ENCODE measurements at places on chromosomes 7 and 10.

DNA sequence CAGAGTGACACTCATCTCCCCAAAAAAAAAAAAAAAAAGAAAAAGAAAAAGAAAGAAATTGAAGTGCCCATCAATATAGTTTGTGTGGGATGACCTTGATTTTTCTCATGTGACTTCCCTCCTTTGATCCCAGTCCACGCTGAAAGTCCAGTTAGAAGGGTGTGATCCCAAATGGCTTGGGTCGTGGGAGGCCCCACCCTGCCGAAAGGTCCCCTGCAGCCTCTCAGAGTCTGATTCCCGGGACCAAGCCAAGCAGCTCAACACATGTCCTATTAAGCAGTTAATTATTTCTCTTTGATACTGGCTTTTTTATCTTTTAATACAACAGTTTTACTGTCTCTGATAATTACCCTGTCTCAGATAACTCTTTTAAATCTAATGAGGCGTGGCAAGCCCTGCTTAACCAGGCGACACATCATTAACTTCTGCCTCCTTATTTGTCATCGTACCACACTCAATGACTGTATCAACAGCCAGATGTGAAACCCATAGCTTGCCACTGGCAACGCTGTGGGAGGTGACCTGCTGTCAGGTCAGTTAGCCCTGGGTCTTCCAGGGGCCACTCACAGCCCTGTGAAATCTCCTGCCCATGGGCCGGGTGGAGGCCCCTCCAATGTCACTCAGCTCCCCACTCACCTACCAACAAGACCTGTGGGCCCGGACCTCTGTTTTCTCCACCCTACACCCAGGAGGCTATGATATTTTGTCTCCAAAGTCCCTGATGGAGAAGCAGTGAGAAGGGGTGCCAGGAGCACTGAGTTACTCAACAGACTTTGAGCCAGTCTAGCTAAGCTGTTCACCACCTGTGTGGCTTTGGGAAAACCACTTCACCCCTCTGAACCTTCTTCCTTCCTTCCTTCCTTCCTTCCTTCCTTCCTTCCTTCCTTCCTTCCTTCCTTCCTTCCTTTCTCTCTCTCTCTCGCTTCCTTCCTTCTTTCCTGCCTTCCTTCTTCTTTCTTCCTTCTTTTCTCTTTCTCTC is 110.0 kb upstream of the SFMBT2 start:
- no peak for DNase-seq

GRCh38 chr7:88212918-88213317 is 6.9 kb downstream of the SRI start:
- DNase-seq = no peak

- DNase-seq = no peak
These were observed 169.3 kb downstream of the ADRA2A start for GRCh38 chr10:111246136-111246535.

- no peak for DNase-seq
These were observed 53.8 kb upstream of the ITGB8 start for GRCh38 chr7:20276705-20277472.

DNA sequence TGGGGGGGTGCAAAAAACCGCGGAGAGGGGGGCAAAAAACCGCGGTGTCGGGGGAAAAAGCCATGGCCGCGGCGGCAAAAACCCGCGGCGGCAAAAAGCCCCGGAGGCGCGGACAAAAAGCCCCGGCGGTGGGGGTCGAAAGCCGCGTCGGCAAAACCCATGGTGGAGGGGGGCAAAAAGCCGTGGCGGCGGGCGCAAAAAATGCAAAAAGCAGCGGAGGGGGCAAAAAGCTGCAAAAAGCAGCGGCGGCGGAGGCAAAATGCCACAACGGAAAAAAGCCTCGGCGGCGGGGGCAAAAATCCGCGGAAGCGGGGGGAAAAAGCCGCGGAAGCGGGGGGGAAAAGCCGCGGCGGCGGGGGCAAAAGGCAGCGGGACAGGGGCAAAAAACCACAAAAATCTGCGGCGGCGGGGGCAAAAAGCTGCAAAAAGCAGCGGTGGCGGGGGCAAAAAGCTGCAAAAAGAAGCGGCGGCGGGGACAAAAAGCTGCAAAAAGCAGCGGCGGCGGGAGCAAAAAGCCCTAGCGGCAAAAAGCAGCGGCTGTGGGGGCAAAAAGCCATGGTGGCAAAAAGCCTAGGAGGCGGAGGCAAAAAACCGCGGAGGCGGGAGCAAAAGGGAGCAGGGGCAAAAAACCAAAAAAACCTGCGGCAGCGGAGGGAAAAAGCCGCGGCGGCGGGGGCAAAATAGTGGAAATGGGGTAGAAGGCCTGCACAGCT is 418.9 kb downstream of the ZNF716 start:
- peak; percentile 37 for DNase-seq

DNA sequence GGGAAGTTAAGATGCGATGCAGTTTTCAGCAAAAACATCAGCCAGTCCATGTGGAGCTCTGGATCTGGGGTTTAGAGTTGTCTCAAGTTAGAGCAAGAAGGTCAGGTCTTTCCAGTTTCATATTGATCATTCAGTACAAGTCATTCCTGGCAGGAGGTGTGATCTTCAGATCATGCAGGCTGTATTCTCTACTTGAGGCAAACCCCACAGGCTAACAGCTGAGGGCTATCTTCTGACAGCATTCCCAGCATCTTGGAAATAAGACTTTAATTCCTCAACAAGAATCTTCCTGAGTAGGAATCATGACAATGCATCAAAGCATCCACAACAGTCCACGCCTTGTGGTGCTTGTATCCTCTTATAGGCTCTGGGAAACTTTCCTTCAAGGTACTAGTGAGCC is 94.9 kb upstream of the ZNF438 start:
- no peak for DNase-seq

- no peak for DNase-seq
These were observed 8.1 kb downstream of the MXI1 start for GRCh38 chr10:110215286-110216170.

DNA sequence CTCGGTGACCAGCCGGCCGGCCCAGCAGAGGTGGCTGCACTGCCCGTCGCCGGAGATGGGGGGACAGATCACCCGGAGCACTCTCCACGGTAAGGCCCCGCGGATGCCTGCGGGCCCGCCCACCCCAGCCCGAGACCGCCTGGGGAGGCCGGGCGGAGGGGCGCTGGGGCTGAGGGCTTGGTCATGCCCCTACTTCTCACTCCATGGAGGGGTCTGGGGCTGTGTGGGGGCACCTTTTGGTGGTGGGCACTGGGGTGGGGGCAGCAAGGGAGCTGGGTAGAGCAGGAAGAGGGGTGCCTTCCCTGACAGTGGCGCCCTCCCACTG is 61.8 kb downstream of the NEURL1 start:
- no peak for DNase-seq

- DNase-seq = no peak
These were observed 430.9 kb downstream of the ACTR3B start for GRCh38 chr7:153190452-153190851.

DNA sequence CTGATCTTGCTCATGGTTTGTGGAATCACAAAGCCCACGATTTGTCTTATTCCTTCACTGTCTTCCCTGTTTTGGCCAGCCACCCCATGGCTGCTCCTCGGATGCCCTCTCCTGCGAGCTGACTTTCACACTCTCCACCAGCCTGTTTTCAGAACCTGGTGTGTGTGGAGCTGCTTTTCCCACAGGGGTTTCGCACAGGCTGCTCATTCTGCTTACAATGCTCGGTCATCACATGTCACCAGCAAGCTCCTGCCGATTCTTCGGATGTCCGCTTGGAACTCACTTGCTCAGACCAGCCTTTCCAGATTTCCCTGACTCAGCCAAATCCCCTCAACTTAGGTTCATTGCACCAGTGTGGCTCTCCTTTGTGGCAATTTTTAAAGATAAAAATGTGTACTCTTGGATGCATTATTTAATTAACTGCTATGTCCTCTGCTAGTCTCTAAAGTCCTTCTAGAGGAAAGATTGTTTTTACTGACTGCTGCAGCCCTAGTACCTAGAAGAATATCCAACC is 1018.6 kb upstream of the LRRTM3 start:
- DNase-seq = no peak

GRCh38 chr10:125375210-125375609 is 214.8 kb upstream of the CTBP2 start:
- no peak for DNase-seq

- no peak for DNase-seq
These were observed 3.9 kb upstream of the COL17A1 start for GRCh38 chr10:104089621-104090020.

DNA sequence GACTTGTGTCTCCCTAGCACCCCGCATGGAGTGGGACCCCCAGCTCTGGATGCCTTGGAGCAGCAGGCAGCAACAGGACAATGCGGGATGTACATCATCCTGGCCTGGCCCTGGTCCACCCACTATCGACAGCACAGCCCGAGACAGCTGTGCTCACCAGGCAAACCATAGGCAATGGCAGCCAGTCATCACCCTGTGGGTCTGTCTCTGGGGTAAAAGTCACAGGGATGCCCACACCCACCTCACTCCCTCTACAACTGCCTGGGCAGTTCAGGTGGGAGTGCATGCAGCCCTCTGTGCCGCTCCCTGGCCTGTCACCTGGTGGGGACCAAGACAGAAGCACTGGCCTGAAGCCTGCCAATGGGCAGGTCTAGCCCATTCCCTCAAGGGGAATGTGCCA is 147.8 kb downstream of the GRID1 start:
- DNase-seq = no peak

DNA sequence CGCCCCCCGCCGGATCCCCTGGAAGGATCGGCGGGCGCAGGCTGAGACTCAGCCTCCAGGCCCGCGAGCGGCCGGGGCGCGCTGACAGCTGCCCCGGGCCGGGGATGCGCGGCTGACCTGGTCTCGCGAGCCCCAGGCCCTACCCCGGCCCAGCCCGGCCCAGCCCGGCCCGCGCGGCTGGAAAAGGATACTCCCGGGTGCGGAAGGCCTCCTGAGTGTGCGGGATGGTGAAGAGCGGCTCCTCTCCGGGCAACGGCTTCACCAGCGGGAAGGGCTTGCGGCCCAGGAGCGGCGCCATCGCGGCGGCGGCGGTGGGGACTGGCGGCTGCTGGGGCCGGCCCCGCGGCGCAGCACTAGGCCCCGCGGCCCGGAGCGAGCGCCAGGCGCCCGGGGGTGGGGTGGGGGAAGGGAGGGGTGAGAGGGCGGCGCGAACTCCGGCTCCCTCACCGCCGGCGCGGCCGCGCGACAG is 423 bp downstream of the BAZ1B start:
- no peak for DNase-seq

- no peak for DNase-seq
These were observed 41.8 kb downstream of the JCAD start for GRCh38 chr10:30017556-30017955.

DNA sequence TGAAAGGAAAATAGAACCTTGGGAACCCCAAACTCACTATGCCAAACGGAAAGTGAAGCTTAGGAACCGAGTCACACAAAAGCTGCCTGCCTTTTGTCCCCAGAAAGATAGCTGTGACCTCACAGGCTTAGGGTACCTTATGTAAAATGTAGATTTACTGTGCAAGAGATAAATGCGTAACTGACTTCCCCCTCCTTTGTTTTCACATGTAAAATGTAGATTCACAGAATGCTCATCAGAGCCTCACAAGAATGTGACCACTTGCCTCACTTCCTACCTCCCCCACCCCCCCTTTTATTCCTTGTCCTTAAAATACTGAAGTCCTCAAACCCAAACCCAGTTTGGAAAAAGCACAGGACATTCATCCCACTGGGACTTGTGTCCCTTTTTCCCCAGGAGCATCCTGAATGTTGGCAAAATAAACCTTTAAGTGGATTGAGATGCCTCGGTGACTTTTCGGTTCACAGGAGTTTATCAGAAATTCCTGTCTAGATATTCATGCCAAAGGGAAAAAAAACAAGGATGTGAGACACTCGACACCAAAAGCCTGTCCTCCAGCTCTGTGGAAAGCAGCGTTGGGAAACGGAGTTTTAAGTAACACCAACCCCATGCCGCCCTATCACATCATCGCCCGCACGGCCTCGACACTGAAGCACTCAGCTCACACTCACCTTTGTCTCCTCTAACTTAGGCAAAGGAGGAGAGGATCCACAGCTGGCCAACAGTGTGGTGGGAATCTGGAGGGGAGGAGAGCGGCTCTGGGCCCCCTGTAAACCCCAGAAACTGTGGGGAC is 45.9 kb downstream of the SVIL start:
- DNase-seq = no peak

DNA sequence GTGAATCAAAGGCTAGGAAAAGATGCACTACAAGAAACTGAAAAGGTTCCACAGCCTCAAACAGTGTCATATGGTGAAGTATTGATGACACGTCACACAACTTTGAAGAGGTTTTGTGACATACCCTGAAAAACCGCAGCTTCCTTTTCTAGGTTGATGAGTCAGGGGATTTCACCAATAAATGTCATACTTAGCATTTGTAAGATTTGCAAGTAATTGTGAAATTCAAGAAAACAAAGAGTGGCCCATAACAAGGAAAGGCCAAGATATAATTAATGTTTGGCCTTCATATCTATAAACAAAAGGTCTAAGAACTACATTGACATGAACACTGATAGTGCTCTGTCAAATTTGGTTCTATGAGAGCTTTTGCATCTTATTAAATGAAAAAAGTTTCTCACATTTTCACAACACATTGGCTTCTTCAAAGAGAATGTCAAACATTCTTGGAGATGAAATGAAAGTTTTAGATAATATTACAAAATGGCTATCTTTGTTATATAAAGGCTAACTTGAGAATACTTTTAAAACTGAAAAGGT is 62.0 kb upstream of the NAMPT start:
- no peak for DNase-seq

GRCh38 chr7:132735476-132735875 is 159.2 kb upstream of the PLXNA4 start:
- no peak for DNase-seq

DNA sequence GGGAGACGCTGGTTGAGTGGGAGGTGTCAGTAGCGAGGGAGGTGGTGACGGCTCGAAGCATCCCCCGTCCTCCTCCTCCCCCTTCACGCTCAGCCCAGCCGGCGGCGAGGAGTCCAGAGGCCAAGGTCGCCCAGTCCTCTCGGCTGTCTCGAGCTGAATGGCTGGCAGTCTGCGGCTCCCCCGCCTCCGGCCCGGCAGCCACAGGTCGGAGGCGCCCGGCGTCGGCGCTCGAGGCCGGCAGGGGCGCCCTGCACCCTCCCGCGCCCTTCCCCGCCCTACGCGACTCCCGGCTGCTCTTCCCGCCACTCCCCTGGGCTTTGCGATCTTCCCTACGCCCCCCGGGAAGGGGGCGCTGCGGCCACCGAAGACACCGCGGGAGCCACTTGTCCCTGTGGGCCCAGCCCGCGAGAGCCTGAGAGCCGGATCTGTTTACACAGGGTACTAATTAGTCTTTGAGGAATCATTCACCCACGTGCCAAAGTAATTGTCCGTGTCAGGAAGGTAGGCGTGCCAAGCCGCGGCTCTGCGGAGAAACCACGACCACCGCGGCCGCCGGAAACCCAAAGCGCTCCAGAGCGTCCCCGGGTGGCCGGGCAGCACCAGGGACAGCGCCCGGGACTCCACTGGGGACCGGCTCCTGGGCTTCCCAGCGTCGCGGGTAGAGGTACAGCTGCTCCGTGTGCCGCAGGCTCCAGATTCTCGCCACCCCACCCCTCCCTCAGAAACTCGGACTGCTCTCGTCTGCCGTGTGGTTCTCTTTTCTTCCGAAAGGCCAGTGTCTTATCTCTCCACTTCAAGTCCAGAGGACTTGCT is at the start of gene NXPH1:
Gene NXPH1 (plus strand): TSS at position 133 of the 813 bp plus-strand sequence.
- no peak for DNase-seq

- no peak for DNase-seq
These were observed 140.5 kb downstream of the FGFR2 start for GRCh38 chr10:121457729-121458128.

All from ureter (tissue), 1 donor.